ENCODE measurements at places on chromosomes 3 and 15.

DNA sequence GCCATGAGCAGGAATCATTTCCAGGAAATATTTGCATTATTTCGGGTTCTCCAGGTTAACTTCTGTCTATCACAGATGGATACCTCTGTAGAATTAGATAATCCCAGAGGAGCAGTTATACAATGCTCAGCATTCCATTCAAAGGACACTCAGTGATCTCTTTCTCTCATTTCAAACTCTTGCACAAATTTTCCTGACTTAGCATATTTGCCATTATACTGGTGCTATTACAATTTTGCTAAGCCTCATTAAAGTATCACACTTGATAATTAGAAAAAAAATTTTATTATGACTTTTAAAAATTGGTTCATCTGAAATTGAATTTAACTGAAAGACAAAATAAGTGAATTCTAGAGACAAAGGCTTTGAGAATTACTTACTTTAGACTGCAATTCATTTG lies 469.0 kb downstream of the EPHA3 start:
- DNase-seq = no peak

DNA sequence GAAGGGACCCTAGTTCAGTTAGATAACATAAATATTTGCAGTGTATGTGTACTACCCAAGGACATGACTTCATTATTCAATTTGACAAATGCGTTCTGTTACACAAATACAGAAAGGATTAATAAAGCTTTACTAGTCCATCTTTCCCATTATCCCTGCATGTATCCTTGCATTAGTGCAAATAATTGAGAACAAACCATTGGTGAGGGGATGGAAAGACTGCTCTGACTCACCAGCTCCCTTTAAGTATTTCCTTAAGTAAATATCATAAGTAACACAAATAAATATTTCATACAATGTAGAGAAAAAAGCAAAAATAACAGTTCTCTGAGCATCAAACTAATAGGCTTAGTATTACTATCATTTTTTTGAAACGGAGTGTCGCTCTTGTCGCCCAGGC lies 1.9 kb upstream of the GPD1L start:
- DNase-seq = no peak

GRCh38 chr3:81279481-81280379 lies 481.7 kb downstream of the GBE1 start:
- DNase-seq = no peak

GRCh38 chr3:41007399-41007798 lies 191.9 kb upstream of the CTNNB1 start:
- DNase-seq = no peak

DNA sequence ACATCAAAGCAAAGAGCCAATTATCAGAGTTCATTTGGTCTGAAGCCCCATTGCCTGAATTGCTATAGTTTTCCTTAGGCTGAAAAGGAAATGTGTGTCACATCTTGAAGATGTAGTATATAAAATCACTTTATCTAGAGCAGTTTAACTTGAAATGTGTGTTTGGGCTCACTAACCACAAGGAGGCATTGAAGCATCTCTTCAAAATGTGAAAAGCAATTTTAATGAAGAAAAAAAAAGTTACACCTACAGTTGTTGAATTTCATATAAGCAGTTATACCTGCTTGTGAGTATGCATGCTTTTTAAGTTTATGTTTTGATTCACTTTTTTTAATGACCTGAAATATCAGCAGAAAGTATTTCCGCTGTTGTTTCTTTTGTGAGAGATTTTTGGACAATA lies 129.3 kb downstream of the IQCH start:
- DNase-seq = no peak

Measured in activated CD4-positive, alpha-beta T cell treated with anti-CD3 and anti-CD28 coated beads, Interleukin-2, amount 10 ng/mL, durations not matched to agents 24 days and 14 days (primary cell).